ENCODE measurements at places on chromosomes 4 and X.

- DNase-seq = no peak
Measured at GRCh38 chr4:70996018-70996360, 2.5 kb downstream of the DCK start.

DNA sequence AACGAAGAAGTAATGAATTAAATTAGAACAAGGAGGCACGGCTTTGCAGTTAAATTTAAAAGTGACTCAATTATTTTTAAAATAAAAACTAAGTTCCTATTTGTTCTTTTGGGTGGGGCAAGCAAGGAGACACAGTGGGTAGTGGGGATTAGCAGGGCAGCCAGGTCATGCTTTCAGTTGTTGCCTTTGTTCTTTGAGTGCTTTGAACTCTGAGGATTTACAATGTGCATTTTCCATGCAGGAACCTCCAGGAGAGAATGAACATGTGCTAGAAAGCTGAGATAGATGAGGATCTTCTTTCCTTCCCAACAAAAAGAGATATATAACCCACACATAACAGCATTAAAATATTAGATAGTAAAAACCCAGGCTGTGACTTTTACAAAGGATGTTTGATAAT lies 420.4 kb upstream of the CTSO start:
- DNase-seq = no peak

DNA sequence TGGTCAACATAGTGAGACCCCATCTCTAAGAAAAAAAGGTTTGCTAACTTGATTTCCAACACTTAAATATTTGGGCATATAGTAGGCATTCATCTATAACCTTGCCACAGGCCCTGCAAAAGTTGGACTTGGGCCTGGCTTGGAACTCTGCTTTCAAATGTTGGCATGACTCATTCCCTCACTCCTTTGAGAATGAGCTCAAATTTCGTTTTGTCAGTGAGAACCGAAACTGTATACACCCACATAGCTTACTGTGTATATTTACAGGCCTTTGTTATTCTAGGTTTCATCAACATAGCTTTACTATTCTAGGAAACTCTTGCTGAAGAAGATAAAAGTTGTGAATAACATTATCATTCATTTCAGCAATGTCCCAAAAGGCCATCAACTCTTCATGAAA lies 88.7 kb upstream of the ELOVL6 start:
- DNase-seq = no peak

- no peak for DNase-seq
Measured at GRCh38 chr4:2332976-2333319, 71.0 kb upstream of the MXD4 start.

DNA sequence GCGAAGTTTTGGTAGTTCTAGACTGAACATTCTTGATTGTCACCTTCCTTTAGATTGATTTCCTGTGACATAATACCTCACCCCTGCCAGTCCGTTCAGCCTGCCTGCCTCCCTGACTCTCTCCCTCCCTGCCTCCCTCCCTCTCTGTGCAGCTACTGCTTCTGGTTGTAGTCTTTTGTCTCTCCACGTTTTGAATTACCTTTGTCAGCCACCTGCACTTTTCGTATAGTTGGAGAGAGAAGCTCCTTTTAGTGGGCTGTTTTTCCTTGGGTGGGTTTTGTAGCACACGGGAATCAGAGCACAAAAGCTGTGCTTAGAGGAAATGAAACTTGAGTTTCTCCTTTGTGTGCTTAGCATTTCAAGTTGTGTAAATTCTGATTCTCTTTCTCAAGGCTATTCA lies 32.6 kb upstream of the MSMO1 start:
- no peak for DNase-seq

DNA sequence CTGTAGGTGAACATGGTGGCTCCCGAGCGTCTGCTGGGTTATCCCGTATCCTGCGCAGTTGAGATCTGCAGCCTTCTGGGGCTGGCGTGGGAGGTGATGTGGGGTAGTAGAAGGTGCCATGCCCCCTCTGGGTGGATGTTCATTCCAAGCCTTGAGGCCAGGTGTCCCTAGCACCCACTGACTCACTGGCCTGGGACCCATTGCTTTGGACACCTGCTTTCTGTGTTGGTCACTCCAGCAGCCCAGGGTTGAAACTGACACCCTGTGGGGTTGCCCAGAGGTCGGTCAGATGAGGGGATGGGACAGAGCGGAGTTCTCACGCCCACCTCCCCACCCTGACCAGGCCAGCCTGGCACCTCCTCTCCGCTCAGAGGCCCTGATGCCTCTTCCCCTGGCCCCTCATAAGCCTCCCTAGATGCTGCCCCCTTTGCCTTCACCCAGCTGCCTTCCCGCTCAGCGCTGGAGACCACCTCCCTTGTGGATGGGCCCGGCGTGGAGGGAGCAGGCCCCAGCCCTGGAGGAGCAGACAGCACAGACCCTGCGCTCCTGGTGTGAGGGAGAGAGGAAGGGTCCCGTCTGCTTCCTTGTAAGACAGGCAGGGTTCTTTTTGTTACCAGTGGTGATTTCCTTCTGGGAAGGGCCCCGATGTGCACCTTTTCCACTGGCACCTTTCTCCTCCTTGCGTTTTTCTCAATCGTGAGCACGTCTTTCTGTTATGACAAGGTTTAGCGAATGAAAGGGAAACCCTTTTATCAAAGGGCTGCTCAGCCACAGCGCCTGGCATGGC lies 2.0 kb downstream of the DOK7 start:
- DNase-seq = no peak

DNA sequence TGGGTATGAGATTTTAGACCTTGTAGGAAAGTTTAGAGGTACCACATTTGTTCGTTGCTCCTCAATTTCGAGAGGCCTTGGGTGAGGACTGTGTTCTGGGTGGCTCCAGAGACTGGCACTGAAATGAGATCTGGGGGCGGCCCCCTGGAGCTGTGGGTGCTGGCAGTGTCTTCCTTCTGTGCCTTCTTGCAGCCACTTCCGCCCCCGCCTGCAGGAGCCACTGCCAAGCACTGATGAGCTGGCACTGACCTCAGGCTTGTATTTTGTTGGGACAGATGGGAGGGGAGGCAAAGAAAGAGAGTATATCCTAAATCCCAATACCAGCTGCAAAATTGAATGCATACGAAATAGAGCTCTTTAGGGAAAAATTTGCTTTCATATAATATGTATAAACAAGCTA lies 64.5 kb upstream of the CLDN34 start:
- DNase-seq = no peak

- no peak for DNase-seq
Measured at GRCh38 chr4:55753856-55754255, 65.7 kb upstream of the EXOC1L start.

GRCh38 chrX:45719751-45720501 lies 519.2 kb upstream of the DIPK2B start:
- no peak for DNase-seq

DNA sequence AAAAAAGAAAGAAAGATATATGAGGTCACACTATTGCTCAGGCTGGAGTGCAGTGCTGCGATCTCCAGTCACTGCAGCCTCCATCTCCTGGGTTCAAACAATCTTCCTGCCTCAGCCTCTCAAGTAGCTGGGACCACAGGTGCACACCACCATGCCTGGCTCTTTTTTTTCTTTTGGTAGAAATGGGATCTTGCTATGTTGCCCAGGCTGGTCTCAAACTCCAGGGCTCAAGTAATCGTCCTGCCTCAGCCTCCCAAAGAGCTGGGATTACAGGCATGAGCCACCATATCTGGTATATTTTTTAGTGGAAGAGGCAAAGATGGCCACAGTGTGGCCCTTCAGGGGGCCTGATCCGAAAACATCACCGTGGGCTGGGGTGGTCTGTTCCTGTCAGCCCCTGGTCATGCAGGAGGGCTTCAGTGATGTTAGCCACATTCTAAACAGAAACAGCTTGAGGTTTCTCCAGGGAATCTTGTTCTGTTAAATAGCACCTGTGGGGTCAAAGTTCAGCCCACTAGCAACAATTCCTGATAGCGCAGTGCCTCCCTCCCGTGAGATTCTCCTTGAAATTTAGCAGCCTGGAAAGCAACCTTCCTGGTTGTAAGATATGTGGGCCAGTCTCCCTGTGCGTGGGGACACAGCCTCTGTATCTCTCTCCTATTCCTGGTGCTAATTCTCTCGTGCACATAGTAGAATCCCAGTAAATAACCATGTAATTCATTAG lies 7.3 kb upstream of the DHRSX start:
- no peak for DNase-seq

- DNase-seq = no peak
Measured at GRCh38 chr4:83112678-83113428, 1.7 kb downstream of the PLAC8 start.

- DNase-seq = no peak
Measured at GRCh38 chr4:169611157-169611556, 1.2 kb downstream of the NEK1 start.

GRCh38 chr4:157010630-157011029 lies 39.0 kb upstream of the PDGFC start:
- DNase-seq = no peak

- DNase-seq = no peak
Measured at GRCh38 chr4:4506961-4507360, 34.9 kb downstream of the STX18 start.

DNA sequence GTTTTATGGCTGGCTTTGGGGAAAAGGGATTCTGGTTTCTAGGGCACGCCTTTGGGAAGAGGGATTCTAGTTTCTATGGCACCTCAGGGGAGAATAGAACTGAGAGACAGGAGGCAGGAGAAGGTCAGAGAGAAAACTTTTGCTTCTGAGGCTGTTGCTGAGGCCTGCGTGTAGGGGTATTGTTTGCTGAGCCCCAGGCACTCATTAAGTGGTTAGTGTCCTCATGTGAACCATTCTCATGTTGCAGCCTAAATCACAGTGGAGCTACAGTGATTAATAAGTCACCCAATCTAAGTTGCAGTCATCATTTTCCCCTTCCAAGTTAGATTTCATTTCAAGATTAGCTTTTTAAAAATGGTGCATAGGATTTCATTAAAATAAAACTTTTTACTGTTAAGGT lies 29.0 kb downstream of the VCX3A start:
- DNase-seq = no peak

GRCh38 chrX:119605464-119606279 lies 552 bp downstream of the NKRF start:
- DNase-seq = peak; percentile 3

DNA sequence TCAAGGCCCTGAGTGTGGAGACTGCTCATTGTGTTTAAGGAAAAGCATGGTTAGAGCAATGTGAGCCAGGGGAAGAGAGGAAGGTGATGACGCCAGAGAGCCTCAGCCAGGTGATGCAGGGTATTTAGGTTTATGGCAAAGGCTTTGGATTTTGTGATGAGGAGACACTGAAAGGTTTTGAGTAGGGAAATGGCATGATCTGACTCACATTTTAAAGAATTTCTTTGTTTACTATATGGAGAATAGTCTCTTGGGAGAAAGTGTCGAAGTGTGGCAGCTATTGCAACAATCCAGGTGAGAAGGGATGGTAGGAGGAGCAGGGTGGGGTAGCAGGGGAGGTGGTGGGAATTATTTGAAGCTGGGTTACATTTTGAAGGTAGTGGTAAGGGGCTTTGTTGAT lies 293.4 kb upstream of the IGFBP7 start:
- DNase-seq = no peak

- DNase-seq = no peak
Measured at GRCh38 chr4:121053601-121054143, 18.7 kb downstream of the NDNF start.

DNA sequence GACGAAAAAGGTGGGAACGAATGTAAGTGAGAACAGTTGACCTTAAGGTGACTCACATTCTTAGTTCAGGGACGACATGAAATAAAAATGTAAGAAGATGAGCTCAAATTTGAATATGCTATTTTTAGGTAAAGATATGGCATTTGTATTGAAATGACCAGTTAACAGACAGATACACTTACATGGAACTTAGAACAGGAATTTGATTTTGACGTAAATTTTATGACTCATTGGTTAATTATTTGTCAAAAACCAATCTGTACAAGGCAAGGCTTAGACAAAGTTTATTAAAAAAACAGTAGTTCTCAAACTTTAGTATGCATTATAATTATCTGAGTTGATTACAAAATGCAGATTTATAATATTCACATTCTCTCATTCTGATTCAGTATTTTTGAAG lies 469.4 kb downstream of the CFAP47 start:
- no peak for DNase-seq

DNA sequence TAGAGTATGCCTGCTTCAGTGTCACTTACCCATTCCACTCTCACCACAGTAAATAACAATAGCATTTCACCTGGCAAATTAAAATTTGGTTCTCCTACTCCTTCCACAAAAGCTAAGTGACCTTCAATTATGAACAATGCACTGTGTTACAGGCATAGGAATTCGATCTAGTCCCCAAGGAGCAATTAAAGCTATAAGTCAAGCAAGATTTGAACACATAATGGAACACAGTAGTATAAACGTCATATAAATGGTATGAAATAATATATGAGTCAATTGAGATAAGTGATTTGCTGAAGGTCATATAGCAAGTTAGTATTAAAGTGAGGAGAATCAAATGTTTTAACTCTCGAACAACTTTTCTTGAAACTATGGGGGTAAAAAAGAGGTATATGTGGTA lies 65.8 kb downstream of the ARAP2 start:
- DNase-seq = no peak

DNA sequence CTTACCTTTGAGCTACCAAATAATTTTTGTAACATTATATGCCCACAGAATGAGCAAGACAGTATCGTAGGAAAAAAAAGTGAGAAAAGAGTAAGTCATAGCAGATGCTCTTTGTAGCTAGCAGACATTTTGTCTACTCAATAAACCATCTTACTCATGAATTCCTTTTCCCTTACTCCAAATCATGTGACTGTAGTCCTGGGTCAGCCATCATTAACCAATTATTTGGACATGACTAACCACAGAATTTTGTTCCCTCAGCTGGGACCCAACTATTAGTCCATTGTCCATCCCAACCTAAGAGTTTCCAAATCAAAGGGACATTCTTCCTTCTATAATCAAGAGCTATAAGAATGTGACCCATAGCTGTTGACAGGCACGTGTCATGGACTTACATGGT lies 11.4 kb downstream of the UBE2D3 start:
- no peak for DNase-seq

GRCh38 chr4:173461170-173461569 lies 62.3 kb upstream of the SCRG1 start:
- no peak for DNase-seq

GRCh38 chr4:60579335-60579734 lies 620.8 kb upstream of the ADGRL3 start:
- no peak for DNase-seq

DNA sequence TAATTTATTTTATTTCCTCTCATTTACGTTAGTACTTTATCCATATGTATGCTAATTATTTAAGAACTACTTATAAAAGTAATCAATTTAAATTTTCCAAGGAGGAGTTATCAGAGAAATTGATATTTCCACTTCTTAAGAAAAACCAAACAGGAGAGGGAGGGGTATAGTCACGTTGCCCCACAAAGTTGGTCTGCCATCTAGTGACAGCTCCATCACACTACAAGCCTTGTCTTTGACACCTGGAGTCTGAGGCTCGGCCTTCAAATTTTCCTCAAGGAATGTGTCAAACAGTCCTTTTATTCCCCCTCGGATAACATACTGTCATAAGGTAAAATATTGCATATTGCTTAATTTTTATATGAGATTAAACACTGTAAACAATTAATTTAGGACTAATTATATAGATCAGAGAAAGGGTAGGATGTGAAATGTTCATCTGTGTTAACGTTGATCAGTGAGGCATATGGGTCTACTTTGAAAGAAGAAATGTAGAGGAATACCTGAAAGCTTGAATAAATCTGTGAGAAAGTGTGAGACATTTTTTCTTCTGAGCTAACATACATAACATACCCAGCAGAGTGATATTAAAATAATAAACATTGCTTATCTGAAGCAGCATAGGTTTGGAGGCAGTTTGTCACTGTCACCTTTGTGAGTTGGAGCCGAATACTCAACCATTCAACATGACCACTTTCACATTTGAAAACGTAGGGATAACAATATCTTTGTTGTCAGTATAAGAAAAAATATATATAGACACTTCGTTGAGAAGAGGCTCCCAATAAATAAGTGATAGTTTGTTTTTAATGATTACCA lies 114.4 kb downstream of the GLRA3 start:
- no peak for DNase-seq

All from stimulated activated CD4-positive, alpha-beta T cell treated with anti-CD3 and anti-CD28 coated beads, TNF-alpha, amount 100 ng/mL, for 1 hour (primary cell).